Stimulated activated CD8-positive, alpha-beta memory T cell treated with anti-CD3 and anti-CD28 coated beads, Interleukin-2, amount 100 ng/mL, for 1 hour (primary cell): ENCODE measurements at places on chromosomes 2 and 18.

GRCh38 chr18:42458226-42458625, 503.2 kb downstream of the PIK3C3 start:
- no peak for DNase-seq

- no peak for DNase-seq
Observed at GRCh38 chr2:86491088-86491487, 49.9 kb downstream of the KDM3A start.

DNA sequence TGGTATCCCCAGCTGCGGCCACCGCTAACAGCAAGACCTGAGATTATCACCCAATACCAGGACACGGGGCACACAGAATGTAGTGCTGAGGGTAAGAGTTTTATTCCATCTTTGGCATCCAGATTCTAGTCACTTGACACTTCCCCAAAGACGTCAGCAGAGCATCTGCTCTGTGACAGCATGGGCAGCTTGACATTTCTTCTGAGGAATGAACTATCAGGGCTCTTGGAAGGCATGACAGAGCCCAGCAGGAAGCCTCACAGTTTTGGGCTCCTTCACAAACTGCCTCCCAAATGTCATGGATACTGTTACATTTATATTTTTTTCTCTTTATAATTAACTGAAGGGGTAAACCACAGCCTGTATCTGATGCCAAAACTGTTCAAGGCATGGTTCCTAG, 1010.7 kb downstream of the TDRD15 start:
- DNase-seq = no peak

DNA sequence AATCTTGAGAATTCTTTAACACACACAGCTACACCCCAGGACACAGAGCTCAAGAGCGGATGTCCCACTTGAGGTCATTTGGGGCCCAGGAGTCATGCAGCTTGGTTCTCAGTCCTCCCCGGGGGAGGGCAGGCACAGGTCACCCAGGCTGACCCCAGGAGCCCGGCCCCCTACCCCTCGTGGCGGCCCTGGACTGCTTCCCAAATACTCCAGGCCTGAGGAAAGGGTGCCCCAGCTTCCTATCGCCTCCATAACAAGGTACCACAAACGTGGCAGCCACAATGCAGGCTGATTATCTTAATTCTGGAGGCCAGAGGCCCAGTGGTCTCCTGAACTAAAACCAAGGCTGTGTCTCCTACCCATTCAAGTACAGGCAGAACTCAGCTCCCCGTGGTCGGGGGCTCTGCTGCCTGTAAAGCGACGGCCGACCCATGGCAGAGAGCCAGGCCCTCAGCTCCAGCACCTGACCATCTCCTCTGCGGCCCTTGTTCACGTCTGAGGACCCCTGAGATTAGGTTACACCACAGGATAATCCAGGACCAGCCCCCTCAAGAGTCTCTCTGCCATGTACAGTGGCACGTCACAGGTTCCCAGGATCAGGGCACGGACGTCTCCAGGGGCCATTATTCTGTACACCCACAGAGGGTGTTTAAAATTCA, 10.5 kb downstream of the SLC66A2 start:
- no peak for DNase-seq

- DNase-seq = no peak
Observed at GRCh38 chr2:147863835-147864234, 19.0 kb downstream of the ACVR2A start.

GRCh38 chr18:5250603-5251002, 44.9 kb downstream of the ZBTB14 start:
- no peak for DNase-seq

- no peak for DNase-seq
Observed at GRCh38 chr2:198042189-198042588, 237.8 kb downstream of the PLCL1 start.

GRCh38 chr2:62163106-62163831, 32.6 kb upstream of the B3GNT2 start:
- DNase-seq = no peak

DNA sequence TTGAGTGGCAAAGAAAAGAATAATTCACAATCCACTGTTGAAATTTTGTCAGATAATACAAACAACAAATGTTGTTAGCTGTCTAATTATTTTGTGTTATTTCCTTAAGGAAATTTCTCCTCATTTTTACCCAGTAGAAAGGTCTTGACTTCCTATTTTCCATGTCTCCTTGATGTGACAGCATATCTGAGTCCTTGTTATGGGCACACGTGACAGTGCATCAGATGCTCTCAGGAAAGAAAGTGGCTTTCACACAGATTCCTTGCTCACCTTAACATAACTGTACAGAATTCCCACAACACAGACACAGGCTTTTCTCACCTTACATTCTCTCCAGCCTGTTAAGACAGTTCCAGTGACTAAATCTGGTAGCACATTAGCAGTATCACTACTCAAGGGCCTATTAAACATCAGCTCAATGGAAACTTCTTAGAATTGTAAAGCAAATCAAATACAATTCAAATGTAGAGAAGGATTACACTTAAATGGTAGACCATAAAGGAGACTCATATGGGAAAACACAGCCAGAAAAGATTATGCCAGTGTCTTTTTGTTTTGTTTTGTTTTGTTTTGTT, 30.2 kb upstream of the GPR55 start:
- DNase-seq = no peak

DNA sequence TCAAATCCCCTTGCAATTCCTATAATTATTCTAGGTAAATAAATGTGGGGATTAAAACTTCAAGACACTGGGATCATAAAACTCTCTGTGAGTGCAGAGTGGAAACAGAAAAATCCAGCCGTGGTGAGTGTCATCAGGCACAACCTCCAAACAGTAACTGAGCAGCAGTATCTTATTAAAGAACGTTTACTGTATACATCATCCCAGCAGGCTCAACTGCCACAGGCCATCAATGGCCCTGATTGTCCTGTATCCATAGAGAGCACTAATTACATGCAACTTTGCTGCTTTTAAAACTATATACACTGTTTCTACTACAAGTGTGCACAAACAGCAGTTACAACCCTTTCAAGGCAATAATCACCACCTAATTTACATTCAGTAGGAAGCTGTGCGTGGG, 23.9 kb downstream of the GAREM1 start:
- no peak for DNase-seq

DNA sequence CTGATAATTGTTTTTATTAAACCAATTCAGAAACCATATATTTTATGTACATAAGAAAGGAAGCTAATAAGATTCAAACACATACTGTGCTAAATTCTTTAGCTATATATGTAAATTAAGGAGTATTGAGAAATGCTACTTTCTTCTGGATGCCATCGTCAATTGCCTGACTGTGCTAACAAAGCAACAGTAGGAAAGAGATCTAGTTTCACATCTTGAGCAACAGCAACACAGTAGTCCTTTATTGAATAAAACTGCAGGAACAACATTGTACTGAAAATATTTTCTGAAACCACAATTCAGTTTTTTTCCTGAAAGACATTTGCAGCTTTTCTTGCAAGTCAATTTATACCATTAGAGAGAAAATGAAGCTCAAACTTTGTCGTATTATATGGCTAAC, 1404.9 kb upstream of the SLC39A10 start:
- DNase-seq = no peak

DNA sequence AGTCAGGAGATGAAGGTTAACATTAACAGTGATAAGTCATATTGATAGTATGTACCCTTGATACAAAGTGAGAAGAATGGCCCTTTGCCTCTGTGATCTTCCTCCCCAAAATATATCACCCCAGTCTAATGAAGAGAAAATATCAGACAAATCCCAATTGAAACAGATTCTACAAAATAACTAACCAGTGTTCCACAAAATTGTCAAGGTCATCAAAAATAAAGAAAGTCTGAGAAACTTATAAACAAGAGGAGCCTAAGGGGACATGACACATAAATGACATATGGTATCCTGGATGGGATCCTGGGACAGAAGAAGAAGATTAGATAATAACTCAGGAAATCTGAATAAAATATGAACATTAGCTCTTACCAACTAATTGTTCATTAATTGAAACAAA, 398.4 kb downstream of the DSC3 start:
- DNase-seq = no peak
